GDM1 (cell line): ENCODE measurements at places on chromosomes 16 and 17.

GRCh38 chr17:78972507-78973105 is 7.1 kb downstream of the LGALS3BP start:
- no peak for DNase-seq

DNA sequence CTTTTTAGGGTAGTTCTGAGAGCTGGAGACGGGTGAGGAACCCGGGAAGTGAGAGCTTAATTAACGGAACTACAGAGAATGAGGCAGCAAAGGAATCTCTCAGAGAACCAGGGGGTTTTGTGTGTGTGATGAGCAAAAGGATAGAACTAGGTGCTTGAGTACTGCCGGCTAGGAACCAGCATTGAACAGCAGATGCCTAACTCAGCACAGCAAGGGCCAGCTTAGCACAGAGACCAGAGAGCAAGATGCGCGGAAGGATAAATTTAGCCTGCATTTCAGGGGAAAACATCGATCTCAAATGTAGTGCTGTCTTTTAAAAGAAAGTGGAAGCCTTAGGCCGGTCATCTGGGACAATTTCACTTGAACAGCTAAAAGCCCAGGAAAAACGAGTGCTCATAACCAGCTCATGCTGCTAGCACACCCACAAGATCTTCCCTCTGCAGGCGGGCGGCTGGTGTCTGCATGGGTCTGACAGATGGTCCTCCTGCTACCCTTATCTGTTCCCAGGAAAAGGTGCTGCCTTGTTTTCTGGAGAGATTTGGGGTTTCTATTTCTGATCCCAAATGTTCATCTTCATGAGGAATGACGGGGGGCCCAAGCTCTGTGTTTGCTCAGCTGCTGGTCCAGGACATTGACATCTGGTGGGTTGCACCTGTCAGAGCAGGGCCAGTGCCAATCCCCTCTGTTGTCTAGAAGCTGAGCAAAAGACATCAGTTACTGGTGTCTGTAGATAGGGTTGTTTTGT is 103.9 kb downstream of the SOCS1 start:
- DNase-seq: no peak

DNA sequence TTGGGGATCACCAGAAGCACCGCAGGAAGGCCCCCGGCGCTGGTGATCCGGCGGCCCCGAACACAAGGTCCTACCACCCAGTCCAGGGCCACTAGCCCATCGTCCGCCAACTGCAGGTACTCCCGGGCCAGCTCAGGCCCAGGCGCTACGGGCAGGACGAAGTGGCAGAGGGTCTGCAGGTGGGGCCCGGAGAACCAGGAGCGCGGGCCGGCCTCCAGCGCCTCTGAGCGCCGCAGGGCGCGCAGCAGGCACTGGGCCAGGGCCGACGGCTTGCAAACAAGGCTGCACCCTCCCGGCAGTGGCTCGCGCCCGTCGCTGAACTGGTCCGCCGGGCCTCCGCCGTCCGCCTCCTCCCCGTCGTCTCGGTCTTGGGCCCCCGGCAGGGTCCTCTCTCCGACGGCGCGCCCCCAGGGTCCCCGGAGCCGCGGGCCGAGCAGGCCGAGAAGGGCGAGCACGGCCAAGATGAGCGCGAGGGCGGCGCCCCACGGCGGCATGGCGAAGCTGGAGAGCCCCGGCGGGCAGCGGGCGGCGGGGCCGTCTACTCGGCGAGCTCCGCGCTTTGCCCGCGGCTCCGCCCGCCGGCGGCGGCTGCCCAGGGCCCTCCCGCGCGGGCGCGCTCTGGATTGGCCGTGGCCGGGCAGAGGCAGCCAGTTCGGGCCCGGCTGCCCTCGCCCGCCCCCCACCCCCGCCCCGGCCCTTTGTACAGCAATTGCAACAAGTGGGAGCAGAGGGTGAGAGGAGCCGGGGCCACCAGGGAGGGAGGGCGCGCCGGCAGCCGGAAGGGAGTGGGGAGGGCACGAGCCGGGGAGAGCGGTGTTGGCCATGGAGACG is at the start of gene ABHD15:
Gene ABHD15 (minus strand): TSS at position 565 of the 831 bp plus-strand sequence. CDS start 71 bp downstream, at position 494.
- DNase-seq: peak; percentile 27

GRCh38 chr17:33628500-33629346 is 335.6 kb upstream of the ASIC2 start:
- DNase-seq: no peak

GRCh38 chr16:57924514-57924913 is 46.4 kb downstream of the CNGB1 start:
- DNase-seq: no peak

DNA sequence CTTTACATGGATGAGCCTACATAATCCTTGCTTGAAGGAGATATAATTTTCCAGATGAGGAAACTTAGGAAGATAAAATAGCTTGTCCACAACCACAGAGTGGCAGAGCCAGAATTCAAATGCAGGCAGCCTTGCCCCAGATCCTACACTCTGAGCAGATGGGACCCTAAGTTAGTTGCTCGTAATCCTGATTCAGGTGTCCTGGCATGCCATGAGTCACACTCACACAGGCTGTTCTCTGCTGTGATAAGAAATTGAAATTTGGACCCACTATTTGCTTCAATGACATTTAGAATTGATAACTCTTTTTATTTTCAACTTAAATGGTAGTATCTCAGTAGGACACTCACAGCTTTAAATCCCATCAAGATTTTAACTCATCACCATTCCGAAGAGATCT is 150.7 kb upstream of the CACNG5 start:
- no peak for DNase-seq

GRCh38 chr17:21078016-21078780 is 35.4 kb upstream of the USP22 start:
- no peak for DNase-seq

DNA sequence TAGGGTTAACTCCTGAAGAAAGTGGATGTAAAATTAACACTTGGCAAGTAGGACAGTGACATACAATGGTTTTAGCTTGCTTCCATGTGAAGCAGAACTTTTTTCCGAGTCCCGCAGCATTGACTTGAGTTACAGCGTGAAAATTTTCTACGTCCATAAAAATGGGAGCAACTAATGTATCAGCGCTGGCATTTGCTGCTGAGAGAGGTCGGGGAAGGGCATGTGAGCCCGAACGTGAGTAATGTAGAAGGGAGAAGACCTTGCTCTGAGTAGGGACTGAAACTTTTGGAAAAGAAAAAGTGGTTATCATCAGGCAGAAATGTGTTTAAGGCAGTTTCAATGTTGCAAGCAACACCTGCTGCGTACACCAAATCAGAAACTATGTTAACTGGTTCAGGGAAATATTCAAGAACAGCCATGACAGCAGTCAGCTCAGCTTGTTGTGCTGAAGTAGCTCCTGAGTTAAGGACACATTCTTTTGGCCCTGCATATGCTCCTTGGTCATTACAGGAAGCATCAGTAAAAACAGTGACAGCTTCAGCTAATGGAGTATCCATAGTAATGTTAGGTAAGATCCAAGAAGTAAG is 70.9 kb upstream of the ARL4D start:
- no peak for DNase-seq

DNA sequence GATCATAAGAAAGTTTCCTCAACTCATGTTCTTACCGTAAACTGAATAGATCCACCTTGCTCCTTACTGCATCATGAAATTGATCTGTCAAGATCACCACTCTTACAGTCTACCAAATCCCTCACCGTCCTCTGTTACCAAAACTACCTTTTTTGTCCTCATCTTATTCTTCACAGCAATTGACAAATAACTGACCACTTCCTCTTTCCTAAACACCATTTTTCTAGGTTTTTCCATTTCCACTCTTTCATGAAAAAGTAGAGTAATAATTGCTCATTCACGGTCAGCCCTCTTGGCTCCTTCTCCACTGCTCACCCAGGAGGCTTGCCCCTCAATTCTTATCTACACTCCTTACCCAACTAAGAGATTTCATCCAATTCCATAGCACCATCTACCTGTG is 44.9 kb downstream of the ABCA5 start:
- DNase-seq: no peak
